Cardiac fibroblast (primary cell): ENCODE measurements at places on chromosomes 6 and 20.

DNA sequence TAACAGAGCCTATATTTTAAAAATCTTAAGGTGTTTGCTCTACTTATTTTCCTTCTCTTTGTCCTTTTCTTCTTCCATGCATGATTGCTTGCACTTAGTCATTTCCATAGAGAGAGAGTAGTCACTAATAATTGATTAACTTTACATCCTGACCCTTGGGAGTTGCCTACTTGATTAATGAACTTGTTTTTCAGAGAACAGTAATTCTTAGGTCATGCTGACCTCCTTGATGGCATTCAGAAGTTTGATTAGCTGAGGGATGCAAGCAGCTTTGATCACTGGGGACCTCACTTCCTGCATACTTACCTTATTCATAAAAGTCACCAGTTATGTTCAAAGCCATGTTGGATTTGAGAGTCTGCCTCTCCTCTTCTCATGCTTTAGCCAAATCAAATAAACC is 715.6 kb upstream of the ID4 start:
- no peak for DNase-seq

- DNase-seq: no peak
Measured at GRCh38 chr6:2980465-2980855, 9.1 kb upstream of the SERPINB6 start.

DNA sequence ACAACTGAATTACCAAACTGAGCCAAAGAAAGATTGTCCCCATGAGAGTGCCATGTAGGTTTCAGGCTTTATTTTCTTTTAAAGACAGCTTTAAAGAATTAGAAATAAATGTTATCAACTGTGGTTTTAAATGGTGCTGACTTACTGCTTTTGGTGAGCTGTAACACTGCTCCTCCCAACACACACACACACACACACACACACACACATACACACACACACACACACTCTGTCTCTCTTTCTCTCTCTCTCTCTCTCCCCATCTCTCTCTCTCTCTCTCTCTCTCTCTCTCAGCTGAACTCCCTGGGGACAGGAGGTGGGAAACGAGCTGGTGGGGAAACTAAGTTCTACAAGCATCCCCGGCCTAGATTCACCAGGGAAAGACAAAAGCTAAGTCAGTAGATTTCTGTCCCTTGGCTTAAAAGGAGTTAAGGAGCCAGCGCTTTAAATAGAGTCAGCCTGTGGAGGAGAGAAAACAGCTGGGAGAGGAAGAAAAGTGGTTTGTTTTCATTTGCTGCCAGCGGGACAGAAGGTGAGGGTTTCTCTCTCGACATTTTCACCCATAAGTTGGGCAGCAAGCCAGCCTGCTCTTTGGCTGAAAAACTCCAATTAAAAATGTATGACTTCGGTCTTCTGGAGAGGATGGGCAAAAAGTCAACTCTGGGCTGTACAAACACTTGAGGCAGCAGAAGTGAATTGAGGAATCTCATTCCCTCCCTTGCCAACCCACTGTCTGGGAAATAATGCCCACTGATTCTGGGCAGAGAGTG is 27.4 kb downstream of the CBLN4 start:
- DNase-seq: no peak

GRCh38 chr6:146339716-146340115 is 203.9 kb upstream of the RAB32 start:
- DNase-seq: peak; percentile 24

DNA sequence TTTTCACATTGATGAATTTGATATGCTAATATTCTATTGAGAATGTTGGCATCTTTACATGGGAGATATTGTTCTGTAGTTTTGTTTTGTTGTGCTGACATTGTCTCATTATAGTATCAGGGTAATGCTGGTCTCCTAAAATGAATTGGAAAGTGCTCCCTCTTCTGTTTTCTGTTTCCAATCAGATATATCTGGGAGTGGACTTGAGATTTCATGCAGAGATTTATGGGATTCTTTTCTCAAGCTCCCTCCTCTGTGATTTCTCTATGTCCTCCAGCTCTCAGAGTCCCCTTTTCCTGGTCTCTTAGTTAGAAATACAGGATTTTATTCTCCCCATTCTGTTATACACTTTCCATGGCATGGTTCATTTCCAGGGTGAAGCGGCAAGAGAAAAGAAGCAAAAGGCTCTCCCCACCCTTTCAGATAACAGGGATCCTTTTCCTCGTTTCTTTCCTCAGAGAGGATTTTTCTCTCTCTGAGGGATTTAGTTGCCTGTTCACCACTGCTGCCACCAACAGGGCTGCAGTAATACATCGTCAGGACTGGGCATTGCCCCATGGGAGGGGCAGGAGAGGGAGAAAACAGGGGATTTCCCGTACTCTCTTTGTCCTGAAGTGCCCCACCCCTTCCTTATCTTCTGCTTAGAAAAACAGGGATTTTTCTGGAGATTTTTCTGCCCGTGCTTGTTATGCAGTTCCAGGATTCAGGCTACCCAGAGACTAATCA is 59.3 kb upstream of the STMND1 start:
- DNase-seq: peak; percentile 66

- DNase-seq: no peak
Measured at GRCh38 chr6:24865161-24865560, 66.4 kb upstream of the ARMH2 start.
